WTC11 (cell line): ENCODE measurements at places on chromosomes 16 and 17. TPM values are rescaled to one million over a fixed set of nuclear protein-coding genes. Genes with fewer than 3 reads are reported as not detected.

- peaks cover 20% of the 10 kb centered on the region for H3K27me3 ChIP-seq
- peaks cover 20% of the 10 kb centered on the region for H3K4me1 ChIP-seq
- peak overlapping the region; percentile 84 for H3K4me3 ChIP-seq
- peaks cover 44% of the 10 kb centered on the region for H3K36me3 ChIP-seq
These were observed 1.0 kb downstream of the CSNK2A2 start for GRCh38 chr16:58196898-58197313.

DNA sequence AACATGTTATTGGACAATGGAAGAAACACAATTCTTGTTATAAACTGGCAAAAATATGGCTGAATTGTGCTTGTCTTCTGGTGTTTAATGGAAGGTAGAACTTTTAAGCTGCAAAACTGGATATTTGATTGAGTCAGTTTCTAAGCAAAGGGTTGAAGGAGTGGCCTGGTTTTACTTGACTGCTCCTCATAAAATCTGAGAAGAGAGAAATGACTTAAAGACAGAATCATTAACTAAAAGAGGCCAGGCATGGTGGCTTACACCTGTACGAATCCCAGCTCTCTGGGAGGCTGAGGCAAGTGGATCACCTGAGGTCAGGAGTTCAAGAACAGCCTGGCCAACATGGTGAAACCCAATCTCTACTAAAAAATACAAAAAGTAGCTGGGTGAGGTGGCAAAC is 770.7 kb downstream of the CDH11 start:
- no peak overlapping the region for H3K4me3 ChIP-seq
- no peak for DNase-seq
- H3K4me1 ChIP-seq, result no peaks in the 10 kb centered on the region
- no peaks in the 10 kb centered on the region for H3K36me3 ChIP-seq
- H3K27me3 ChIP-seq, result no peaks in the 10 kb centered on the region

DNA sequence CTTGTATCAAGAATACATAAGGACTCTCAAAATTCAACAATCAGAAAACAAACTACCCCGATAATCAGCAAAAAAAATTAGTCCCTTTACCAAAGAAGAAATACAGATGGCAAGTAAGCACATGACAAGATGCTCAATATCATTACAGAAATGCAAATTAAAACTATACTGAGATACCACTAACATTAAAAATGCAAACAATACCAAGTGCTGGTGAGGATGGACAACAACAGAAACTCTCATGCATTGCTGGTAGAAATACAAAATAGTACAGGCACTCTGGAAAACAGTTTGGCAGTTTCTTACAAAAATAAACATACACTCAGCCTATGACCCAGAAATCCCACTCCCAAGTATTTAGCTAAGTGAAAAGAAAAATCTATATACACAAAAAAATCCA is 7.5 kb downstream of the CEP112 start:
- no peak overlapping the region for H3K27ac ChIP-seq
- no peaks in the 10 kb centered on the region; the same call in 1 of the 2 replicates for H3K27me3 ChIP-seq
- H3K4me3 ChIP-seq, result no peak overlapping the region
- no peaks in the 10 kb centered on the region for H3K4me1 ChIP-seq

GRCh38 chr17:3968015-3968414 is 3.8 kb upstream of the ATP2A3 start:
- no peak overlapping the region for H3K27ac ChIP-seq
- H3K36me3 ChIP-seq, result no peaks in the 10 kb centered on the region
- H3K4me3 ChIP-seq, result no peak overlapping the region

- peak overlapping the region; percentile 97 for H3K4me3 ChIP-seq
- DNase-seq, result peak; percentile 17
- no peak overlapping the region for H3K27ac ChIP-seq
- H3K27me3 ChIP-seq, result no peaks in the 10 kb centered on the region
- peaks cover 8% of the 10 kb centered on the region; the same call in 1 of the 2 replicates for H3K36me3 ChIP-seq
- H3K4me1 ChIP-seq, result peaks cover 30% of the 10 kb centered on the region
These were observed 381 bp downstream of the CTNS start for GRCh38 chr17:3636908-3637373.

DNA sequence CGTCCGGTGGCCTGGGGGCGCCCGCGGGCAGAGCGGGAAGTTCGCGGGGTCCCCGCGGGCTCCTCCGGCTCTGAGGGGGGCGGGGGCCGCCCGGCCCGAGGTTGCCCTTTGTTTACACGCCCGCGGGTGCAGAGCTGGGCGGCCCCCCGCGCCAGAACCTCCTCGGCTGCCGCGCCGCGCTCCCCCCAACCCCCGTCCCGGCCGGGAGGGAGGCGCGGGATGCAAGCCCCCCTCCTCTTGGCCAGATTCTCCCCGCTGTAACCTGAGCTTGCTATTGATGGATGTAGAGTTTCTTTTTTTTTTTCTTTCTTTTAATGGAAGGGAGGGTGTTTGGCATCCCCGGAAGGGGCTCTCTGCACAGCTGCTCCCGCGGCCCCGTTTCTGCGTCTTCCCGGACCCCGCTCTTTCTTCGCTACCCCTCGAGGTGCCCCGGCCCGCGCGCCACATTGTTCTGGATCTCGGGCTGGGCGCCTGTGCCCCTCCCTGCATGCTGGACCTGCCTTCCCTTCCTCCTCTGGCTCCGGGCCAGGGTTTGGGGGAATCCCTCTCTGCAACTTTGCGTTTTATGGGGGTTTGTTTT is 646 bp downstream of the CBX2 start:
- peaks cover 12% of the 10 kb centered on the region for H3K27me3 ChIP-seq
- H3K4me3 ChIP-seq, result peak overlapping the region; percentile 91
- peaks cover 37% of the 10 kb centered on the region for H3K36me3 ChIP-seq
- H3K4me1 ChIP-seq, result peaks cover 54% of the 10 kb centered on the region
- DNase-seq, result peak; percentile 64
- H3K27ac ChIP-seq, result peak overlapping the region; percentile 63

GRCh38 chr17:16989230-16989952 is 17.5 kb upstream of the TNFRSF13B start:
- H3K4me3 ChIP-seq, result no peak overlapping the region
- no peaks in the 10 kb centered on the region for H3K27me3 ChIP-seq
- no peak for DNase-seq
- H3K27ac ChIP-seq, result no peak overlapping the region

DNA sequence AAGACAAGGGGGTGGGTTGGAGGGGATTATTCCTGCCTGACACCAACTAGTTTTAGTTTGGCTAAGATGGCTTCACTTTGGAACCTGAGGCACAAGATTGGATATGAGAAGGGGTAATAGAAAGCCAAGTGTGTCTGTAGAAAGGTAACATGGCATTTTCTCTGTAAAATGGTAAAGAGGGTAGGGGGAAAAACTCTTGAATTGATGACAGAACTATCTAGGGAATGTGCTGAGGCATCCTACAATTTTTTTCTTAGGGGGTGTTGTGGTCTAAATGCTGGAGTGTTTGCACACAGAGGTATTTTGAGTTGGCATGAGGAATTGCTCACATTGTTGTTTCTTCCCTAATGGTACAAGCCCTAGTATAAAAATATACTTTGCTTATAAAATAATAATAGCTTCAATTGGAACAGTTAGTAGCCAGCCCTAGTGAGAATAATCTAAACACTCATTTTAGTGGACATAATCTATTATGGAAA is 25.8 kb downstream of the YPEL2 start:
- no peak overlapping the region for H3K4me3 ChIP-seq
- no peaks in the 10 kb centered on the region for H3K27me3 ChIP-seq
- no peak for DNase-seq
- H3K36me3 ChIP-seq, result peaks cover 5% of the 10 kb centered on the region
- no peak overlapping the region for H3K27ac ChIP-seq

DNA sequence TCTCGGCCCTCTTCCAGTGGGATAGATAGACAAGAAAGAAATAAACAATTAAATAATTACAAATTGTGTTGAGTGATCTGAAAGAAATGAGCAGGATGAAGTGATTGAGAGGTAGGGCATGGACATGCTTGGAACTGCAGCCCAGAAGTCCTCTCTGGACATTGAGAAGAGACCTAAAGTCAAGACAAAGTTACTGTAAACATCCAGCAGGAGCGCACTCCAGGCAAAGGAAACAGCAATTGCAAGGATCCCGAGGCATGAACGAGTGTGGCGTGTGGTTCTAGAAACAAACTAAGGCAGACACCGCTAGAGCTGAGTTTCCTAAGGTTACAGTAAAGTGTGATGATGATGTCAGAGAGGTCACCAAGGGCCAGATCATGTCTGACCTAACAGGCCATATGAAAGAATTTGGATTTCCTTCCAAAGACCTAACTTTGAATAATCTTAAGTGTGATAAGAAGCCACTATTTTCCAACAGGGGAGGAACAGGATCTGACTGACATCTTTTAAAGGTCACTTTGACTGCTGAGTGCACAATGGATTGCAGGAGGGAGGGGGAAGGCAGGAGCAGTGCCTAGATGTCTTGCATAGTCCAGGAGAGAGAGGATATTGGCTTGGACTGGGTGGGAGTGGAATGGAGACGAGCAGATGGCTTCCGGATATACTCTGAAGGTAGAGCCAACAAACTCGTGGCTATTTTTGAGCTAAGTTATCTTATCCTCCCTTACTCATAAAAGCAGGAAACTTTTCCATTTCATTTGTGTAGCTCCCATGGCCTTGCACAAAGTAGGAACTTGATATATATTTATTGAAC is 19.0 kb downstream of the ABCC12 start:
- no peaks in the 10 kb centered on the region for H3K27me3 ChIP-seq
- no peak overlapping the region for H3K27ac ChIP-seq
- H3K4me1 ChIP-seq, result peaks cover 5% of the 10 kb centered on the region

- no peak for DNase-seq
- H3K36me3 ChIP-seq, result no peaks in the 10 kb centered on the region
These were observed 77.5 kb downstream of the CDK5R1 start for GRCh38 chr17:32564325-32564724.

GRCh38 chr17:12789075-12789480 is 220 bp upstream of the ARHGAP44 start:
- H3K4me3 ChIP-seq, result peak overlapping the region; percentile 79
- DNase-seq, result peak; percentile 85
- peaks cover 22% of the 10 kb centered on the region for H3K4me1 ChIP-seq
- H3K27me3 ChIP-seq, result peaks cover 13% of the 10 kb centered on the region
- no peaks in the 10 kb centered on the region for H3K36me3 ChIP-seq

- H3K4me1 ChIP-seq, result no peaks in the 10 kb centered on the region
- H3K4me3 ChIP-seq, result no peak overlapping the region
- DNase-seq, result no peak
- no peak overlapping the region; the same call in 1 of the 2 replicates for H3K27ac ChIP-seq
These were observed 102.6 kb downstream of the SDR42E1 start for GRCh38 chr16:81908466-81909262.

DNA sequence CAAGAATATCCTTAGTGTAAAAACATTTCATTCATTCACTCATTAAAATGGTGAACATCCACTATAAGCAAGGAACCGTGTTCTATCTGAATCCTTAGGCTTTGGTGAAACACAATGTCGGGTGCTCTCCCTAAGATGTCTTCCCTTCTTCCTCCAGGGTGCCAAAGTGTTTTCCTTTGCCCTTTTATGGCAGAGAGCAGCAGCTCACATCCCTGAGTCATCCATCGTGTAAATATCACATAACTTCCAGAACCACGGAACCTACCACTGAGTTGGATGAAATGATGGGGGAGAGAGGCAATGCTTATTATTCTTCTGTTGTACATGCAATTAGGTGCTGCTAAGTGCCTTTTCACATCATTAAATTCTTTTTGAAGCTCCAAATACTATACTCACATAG is 50.2 kb downstream of the DNAH3 start:
- no peaks in the 10 kb centered on the region for H3K36me3 ChIP-seq
- H3K27me3 ChIP-seq, result no peaks in the 10 kb centered on the region
- no peak for DNase-seq
- no peak overlapping the region for H3K27ac ChIP-seq
- no peak overlapping the region for H3K4me3 ChIP-seq
- H3K4me1 ChIP-seq, result peaks cover 14% of the 10 kb centered on the region

GRCh38 chr16:47416869-47417268 is 44.0 kb downstream of the ITFG1 start:
- H3K4me1 ChIP-seq, result 0 out of 2 replicates have a peak, but pooled peaks cover 3% of the 10 kb centered on the region
- H3K36me3 ChIP-seq, result peaks cover 2% of the 10 kb centered on the region; the same call in 1 of the 2 replicates
- H3K27ac ChIP-seq, result no peak overlapping the region
- no peak overlapping the region for H3K4me3 ChIP-seq

DNA sequence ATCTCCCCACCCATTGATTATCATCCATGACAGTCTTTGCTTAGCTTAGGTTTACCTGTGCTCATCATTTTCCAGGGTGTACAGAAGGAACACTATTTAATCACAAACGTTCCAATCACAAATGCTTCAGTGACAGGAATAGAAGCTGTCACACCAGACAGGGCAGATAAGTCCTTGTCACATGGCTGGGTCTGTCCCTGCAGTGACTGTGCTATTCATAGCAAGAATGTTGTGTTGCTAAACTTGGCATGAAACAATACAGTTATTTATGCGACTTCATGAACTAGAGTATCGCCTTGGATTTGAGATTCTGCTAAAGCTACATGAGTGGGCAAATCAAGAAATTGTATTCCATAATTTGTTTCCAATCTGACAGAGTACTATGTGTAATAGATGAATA is 108.4 kb downstream of the CDH13 start:
- DNase-seq, result no peak
- H3K36me3 ChIP-seq, result no peaks in the 10 kb centered on the region
- no peak overlapping the region for H3K27ac ChIP-seq

GRCh38 chr17:78825696-78826095 is 14.9 kb downstream of the USP36 start:
- H3K27me3 ChIP-seq, result no peaks in the 10 kb centered on the region
- H3K27ac ChIP-seq, result peak overlapping the region; percentile 72; the same call in 1 of the 2 replicates
- no peaks in the 10 kb centered on the region for H3K4me1 ChIP-seq
- H3K36me3 ChIP-seq, result peaks cover 88% of the 10 kb centered on the region

DNA sequence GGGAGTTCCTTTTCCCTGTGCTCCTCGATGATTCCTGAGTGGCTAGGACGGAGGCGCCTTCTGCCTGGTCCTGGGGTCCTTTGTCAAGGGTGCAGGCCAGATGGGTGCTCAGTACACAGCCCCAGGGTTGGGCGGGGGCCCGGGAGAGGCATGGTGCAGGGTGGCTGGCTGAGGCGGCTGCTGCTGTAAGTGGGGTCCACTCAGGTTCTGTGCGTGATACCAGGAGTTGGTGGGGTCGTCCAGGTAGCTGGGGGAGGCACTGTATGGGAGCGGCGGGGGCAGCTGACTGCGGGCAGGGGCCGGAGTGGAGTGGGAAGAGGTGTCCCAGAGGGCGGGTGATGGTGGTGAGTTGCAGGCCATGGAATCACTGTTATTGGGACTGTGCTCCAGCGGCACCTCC is 3.6 kb downstream of the DLX3 start:
- no peaks in the 10 kb centered on the region for H3K36me3 ChIP-seq
- H3K4me1 ChIP-seq, result peaks cover 38% of the 10 kb centered on the region
- DNase-seq, result no peak
- H3K27me3 ChIP-seq, result peaks cover 99% of the 10 kb centered on the region
- H3K4me3 ChIP-seq, result no peak overlapping the region

The GCGR gene
- total RNA-seq, result 0.85 to 1.4 TPM (median 1.4 TPM) in 3 replicates

The COG8 gene
- 56.5 to 59.5 TPM (median 59.5 TPM) in 3 replicates for total RNA-seq

The MCRIP2 gene
- 63.3 to 76.0 TPM (median 66.7 TPM) in 3 replicates for total RNA-seq

The KRTAP4-5 gene
- total RNA-seq, result not detected in 3 replicates

The NXN gene
- 96.8 to 100 TPM (median 98.7 TPM) in 3 replicates for total RNA-seq

The LHX1 gene
- 0.61 to 1.3 TPM (median 1.2 TPM) in 3 replicates for total RNA-seq

The CES1 gene
- 1.5 to 2.1 TPM (median 2.0 TPM) in 3 replicates for total RNA-seq

The RUNDC3A gene
- 5.1 to 6.5 TPM (median 5.2 TPM) in 3 replicates for total RNA-seq

The NPIPB9 gene
- total RNA-seq, result 1.4 to 2.5 TPM (median 1.5 TPM) in 3 replicates

The NOG gene
- total RNA-seq, result 0.89 to 1.2 TPM (median 1.1 TPM) in 3 replicates

The SPAG5 gene
- 120 to 146 TPM (median 125 TPM) in 3 replicates for total RNA-seq

The PIMREG gene
- 92.2 to 102 TPM (median 99.3 TPM) in 3 replicates for total RNA-seq
